RWPE2 (cell line): ENCODE measurements at places on chromosomes 6 and 20.

DNA sequence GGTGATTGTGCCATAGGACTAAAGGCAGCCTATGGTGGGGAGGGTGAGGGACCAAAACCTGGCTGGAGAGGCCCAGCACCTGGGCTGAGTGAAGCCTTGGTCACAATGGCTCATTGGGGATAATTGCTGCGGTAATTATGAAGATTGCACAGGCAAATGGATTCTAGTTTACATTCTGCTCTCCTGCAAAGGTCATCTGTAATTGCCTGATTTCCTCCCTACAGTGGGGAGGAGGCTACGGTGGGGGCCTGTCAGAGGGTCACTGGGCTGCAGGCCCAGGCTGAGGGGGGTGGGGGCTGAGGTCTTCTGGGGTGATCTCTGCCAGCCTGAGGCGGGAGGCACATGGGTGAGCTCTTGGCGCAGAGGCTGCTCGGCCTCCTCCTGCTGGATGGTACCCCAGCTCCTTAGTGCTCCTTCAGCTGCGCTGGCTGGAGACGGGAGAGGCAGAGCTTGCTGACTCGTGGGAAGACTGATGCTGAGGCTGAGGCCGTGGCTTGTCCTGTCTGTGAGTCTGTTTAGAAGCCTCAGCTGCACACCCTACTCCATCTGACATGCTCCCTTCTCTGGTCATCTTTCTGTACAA, 30.3 kb downstream of the PACSIN1 start:
- DNase-seq = peak; percentile 42

DNA sequence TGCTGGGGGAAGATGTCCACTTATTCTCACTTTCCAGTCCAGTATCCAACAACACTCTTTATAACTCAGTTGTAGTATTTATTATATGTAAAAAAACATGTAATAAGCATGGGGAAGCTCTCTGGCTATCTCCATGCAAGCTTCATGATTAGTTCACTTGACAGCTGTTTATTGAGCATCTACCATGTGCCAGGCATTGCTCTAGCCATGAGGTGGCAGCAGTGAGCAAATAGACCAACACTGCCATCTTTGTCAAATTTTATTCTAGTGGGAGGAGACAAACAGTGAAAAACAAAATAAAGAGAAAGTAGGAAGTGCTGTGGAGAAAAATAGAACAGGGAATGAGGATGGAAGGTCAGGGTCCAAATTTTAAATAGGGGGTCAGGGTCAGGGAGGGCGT, 131.8 kb downstream of the CFAP61 start:
- DNase-seq = no peak

DNA sequence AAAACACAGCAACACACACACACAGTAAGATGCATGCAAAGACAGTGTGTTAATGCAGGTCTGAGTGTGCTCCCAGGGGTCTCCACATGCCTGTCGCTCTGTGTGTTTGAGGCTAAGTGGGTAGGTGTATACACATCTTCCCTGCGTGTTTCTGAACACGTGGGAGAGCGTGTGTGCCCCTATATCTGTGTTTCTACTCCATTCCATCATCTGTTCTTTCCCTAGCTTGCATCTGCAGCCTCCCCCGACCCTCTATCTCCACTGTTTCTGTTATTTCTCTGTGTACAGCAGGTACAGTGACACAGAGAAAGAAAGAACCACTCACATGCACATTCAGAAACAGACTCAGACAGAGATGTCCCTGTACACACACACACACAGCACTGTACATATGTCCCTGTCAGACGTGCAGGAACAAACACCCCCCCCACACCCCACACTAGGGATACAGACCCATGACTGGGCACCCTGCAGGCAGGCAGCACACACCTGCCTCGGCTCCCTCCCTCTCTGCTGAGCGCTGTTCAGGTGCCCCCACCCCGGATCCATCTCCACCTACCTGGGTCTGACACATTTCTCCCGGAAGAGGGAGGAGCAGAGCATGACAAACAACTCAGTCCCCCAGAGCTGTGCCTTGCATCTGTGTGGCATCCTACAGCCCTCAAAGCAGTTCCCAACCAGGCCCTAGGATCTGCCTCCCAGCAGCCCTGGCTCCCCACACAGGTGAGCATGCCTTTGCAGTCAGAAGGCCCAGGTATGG, 27.6 kb downstream of the KCNK15 start:
- DNase-seq = peak; percentile 78

DNA sequence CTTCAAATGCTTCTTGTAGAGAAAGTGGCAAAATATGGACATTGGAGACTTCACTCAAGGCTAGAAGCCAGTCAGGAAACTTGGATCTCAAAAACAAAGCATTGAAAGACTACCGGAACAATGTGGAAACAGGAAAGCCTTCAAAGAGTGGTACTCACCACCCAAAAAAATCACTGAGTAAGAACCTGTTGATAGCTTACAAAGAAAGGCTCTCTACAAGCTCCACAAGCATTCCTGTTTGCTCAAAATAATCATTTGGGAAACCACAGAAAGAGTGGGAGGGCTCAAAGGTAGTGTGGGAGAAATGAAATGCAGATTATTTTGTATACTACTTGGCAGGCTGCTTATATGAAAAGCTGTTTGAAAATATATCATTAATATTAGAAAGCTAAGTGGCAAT, 9.5 kb upstream of the DST start:
- no peak for DNase-seq

- no peak for DNase-seq
Measured at GRCh38 chr6:53754330-53754729, 40.5 kb upstream of the LRRC1 start.

DNA sequence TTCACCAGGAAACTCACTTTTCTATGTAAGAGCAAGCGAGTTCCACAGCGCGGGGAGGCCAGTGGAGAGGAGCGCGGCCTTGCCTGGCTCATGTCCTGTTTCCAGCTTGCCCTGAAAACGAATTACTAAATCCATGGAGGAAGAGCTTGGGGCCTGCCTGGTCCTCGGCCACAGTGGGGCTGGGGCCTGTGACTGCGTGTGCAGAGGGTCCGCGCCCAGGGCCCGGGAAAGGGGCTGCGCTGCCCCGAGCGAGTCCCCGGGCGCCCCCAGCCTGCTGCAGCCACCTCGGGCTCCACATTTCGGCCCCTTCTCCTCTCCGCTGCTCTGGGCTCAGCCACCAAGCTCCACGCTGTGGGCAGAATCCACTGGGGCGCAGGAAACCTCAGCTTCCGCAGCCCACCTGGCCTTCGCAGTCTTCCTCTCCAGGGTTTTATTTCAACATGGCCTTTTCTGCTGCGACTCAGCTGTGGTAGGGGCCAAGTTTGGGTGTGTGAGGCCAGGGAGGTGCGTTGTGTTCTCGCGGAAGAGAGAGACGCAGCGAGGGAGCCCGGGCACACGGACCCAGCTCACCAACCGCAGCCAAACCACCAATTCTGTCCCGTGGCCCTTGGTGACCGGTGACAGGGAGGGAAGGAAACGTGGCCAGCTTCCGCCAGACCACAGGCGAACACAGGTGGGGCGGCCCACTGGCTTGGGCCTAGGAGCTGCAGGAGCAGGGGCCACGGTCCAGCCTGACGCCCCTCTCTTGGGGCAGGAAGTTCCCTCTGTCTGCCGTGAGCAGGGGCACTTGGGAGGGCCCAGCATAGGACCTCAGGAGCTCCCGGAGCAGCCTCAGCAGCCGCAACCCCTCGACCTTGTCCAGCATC, 211.4 kb downstream of the ERMARD start:
- no peak for DNase-seq

GRCh38 chr6:128763599-128764300, 119.2 kb upstream of the LAMA2 start:
- DNase-seq = no peak
